ENCODE measurements at places on chromosomes 2 and 18. TPM values are rescaled to one million over a fixed set of nuclear protein-coding genes. Genes with fewer than 3 reads are reported as not detected.

Gene KCNG2
- 2.0 TPM for total RNA-seq

Gene KIAA2012
- 3.7 TPM for total RNA-seq

Gene SLC9A4
- 0.32 TPM for total RNA-seq

Gene FBXO41
- 113 TPM for total RNA-seq

Gene CWC22
- 20.9 TPM for total RNA-seq

Gene IL1RN
- 0.80 TPM for total RNA-seq

Gene RGPD6
- 46.6 TPM for total RNA-seq

Gene C2orf74
- 36.0 TPM for total RNA-seq

Gene CFC1
- total RNA-seq = 2.7 TPM

DNA sequence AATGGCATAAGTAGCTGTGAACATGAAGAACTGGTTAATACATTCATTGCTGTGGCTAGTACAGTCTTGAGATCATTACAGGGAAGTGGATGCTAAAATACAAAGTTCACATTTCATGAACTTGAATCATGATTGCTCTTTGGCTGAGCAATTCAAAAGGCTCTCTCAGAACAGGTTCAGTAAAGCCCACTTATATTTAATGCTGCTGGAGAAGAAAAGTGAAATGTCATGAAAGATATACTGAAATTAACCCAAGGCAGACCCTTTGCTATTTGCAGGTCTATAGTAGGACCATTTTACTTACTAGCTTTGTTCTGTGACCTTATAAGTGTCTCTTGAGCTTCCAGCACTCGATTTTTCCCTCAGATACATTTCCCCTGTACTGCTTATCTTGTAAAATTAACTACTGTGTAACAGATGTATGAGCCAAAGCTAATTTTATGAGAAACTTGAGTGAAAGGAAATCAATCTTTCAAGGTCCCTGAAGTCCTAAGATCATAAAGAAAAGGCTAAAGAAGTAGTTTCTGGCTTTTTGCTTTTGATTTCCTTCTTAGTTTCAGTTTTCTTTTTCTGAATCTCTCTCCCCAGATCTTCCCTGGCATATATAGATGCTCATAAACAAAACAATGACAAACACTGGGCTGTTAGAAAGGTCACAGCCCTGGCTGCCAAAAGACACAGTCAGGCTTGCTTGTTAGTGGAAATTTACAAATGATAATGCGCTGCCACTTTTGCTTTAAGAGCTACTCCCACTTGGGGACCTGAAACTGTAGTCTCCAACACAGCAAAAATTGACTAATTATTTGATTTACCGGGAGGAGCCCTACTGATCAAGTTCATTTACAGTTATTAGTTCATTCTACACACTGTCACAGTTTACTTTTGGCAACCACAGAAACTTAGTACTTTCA, 132.7 kb upstream of the XPO1 start:
- DNase-seq = no peak

DNA sequence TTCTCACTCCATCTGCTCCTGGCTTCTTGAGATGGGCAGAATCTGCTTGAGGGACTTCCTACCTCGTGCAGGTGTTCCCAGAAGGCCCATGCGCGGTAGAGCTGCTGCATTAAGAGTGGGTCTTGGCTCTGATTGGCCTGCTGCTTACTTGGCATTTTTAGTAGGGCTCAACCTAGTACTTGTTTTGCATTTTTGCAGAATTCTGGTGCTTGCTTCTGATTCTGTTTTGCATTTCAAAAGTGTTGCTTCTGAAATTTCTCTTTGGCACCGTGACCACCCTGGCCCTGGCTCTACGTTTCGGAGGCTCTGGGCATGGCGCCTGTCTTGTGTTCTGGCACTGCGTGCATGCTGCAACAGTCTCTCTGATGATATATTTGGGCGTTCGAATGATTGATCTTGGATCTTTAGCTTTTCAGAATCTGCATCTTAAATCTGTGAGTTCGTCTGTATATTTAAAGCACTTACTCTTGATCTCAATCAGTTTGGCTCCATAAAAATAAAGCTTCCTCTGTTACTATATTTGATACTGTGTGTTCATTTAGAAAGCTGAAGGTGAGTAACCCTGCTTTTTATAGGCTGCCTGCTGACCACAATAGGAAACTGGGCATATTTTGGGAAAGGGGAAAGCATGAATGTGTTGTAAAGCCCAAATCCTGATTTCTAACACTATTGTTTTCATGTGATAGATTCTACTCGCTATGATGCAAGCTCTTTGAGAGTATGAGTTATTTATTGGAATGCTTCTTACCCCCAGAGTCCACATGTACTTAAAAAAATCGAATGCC, 22.2 kb downstream of the EFR3B start:
- DNase-seq = peak; percentile 74

DNA sequence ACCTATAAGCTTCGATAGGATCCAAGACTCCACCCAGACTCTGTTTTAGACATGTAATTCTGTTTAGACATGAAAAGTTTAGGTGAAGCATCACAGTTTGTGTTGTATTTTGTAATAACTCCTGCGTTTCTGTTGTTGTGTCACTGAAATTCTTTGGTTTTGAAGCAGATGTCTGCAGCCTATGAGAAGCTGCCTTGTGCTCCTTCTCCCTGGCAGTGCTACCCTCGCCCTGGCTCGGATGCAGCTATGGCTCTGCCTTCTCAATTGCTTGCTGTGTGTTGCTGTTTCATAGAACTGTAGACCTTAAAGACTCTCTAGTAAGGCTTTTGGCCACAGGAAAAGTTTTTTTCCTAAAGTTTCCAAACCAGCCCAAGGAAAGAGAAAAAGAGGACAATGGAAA, 40.2 kb upstream of the ZNF638 start:
- DNase-seq = peak; percentile 72

DNA sequence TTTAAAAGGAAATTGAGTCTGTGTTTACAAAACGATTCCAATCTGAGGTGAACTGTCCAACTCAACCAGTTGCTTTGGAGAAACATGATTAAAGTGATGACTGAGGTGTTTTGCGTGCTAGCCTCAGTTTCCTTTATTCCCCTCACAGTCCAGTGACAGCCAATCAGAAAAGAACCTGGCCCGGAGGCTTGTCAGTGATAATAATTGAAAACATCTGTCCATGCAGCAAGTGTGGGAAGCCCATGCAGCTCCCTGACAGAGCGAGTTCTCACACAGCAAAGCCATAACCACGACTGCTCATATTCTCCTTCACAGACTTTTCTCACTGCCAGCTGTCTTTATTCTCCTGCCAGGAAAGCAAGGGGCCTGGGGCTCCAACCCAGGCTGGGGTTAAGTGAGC, 613.4 kb downstream of the ARHGAP15 start:
- DNase-seq = no peak

DNA sequence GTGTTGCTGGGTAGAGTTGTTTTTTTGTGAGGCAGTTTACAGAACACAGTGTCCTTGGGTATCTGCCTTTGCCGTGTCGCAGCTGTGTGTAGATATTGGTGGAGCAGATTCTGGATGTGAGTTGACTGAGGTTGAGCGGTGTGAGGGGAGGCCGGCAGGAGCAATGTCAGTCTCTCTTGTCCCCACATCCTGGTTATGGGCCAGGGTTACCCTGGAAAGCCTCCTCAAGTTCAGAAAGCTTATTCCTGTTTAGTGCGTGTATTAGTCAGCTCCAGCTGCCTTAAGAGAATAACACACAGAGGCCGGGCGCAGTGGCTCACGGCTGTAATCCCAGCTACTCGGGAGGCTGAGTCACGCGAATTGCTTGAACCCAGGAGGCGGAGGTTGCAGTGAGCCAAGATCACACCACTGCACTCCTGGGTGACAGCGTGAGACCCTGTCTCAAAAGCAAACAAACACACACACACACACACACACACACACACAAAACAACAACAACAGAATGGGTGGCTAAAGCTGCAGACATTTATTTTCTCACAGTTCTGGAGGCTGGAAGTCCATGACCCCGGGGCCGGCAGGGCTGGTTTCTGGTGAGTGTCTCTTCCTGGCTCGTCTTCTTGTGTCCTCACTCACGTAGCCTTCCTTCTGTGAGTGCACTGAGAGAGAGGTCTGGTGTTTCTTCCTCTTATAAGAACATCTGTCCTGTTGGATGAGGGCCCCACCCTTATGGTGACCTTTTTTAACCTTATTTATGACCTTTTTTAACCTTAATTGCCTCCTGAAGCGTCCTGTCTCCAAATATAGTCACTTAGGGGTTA, 5.1 kb downstream of the NCK2 start:
- no peak for DNase-seq

GRCh38 chr2:213068676-213069359, 82.6 kb downstream of the IKZF2 start:
- DNase-seq = no peak

DNA sequence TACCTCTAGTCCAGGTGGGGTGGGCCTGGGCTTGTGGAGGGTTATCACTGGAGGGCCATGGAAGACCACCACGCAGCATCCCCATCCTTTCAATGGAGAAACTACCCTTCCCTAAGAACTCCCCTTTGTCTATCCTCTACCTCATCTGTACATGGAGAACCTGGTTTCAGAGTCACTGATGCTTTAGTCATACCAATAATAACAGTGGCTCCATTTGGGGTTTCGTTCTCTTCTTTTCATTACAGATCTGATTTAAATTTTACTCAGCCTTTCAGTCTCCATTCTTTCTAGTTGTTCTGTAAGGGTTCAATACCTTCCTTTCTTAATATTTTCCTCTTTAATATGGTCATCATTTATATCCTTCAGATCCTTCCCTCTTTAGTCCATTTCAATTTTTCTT, 54.6 kb upstream of the ZFP36L2 start:
- no peak for DNase-seq

Data from dorsolateral prefrontal cortex (tissue), 122 donors.